ENCODE measurements at places on chromosomes 4 and X.

DNA sequence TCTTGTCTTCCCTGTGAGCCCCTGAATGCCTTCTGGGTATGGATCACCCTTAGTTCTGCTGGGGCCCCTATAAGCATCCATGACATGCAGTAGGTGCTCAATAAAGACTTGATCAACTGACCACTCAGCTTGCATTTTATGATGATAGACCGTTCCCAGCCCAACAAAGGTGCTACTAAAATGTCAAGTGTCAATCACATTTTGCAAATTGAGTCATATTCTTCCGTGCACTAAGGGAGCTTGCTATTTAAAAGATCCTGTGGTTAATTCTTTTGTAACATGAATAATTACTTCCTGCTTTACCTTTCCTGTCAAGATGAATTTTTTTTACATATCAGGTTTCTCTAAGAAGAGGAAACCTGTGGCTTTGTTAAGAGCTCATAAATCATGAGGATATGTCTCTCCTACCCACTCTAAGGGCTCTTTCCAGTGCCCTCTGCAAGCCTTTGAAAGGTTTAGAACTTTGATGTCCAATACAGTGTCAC is 47.6 kb downstream of the SH3KBP1 start:
- DNase-seq = no peak

DNA sequence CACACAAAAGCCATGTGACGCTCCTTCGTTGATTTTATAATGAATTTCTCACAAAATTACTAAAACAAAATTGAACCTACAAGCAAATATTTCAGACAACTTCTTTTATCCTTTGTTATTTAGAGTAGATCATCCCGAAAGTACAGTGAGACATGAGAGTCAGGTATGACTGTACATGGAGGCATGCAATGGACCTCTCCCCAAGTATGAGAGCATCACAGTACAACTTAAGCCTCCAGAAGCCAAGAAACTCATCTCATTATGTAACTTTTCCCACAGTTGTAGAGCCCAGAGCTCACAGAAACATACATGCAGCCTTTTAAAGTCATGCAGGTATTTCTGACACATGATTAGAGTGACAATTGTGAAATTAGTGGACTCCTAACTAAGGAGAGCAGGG is 167.7 kb downstream of the PAPSS1 start:
- DNase-seq = no peak

- DNase-seq = no peak
Measured at GRCh38 chrX:66163849-66164411, at the start of gene HEPH. Gene HEPH, plus strand, starts transcription at chrX:66164247. Its CDS starts 6,324 bp downstream, at chrX:66170571.

- peak; percentile 7 for DNase-seq
Measured at GRCh38 chrX:49627086-49627777, 28.4 kb downstream of the GAGE1 start.

- DNase-seq = no peak
Measured at GRCh38 chr4:89123451-89123851, 12.1 kb downstream of the TIGD2 start.

- DNase-seq = no peak
Measured at GRCh38 chr4:6331018-6331417, 61.4 kb downstream of the WFS1 start.

DNA sequence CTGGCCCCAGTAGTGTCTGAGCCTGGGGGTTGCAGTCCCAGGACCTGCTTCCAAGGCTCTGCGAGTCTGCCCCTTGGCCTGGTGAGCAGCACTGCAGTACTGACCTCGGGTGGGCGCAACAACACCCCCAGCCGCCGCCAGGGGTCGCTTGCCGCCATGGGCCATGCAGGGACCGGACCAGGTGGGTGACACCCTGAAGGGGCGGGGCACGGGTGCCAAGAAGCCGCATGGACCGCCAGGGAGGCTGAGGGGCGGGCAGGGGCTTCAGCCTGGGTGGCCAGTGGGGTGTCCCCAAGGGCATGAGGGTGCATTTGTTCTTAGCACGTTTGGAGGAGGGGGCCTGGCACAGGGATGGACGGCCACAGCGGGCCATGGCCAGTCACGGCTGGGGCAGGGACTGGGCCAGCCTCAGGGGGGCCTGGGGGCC is 25.0 kb downstream of the TACC3 start:
- DNase-seq = peak; percentile 80

- DNase-seq = peak; percentile 74
Measured at GRCh38 chr4:77193511-77194102, 36.6 kb downstream of the CCNG2 start.

DNA sequence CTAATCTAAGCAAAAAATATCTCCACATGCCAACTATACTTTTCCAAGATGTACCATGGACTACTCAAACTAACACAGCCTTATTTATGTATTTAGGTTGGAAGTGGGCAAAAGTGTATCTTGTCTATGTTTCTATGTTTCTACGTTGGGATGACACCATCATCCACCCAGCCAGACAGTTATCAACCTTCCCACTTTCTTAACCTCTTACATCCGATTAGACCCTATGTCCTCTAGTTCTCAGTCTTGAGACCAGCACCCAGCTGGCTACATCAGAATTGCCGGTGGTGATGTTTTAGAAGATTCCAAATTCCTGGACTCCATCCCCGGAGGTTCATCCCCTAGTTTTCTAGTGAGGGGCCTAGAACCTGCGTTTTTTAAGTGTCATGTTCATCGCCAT is 1.0 kb upstream of the AASDH start:
- no peak for DNase-seq

DNA sequence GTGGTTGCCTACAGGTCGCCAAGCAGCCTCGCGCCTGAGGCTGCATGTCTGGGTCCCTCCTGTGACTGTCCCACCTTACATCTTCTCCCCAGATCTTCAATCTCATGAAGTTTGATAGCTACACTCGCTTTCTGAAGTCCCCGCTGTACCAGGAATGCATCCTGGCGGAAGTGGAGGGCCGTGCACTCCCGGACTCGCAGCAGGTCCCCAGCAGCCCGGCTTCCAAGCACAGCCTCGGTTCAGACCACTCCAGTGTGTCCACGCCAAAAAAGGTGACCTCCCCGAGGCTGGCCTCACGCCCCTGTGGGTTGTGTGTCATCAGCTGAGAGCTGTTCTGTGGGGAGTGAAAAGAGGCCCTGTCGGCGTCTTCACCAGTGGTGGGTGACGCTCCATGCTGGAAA is 24.9 kb upstream of the HGFAC start:
- no peak for DNase-seq

DNA sequence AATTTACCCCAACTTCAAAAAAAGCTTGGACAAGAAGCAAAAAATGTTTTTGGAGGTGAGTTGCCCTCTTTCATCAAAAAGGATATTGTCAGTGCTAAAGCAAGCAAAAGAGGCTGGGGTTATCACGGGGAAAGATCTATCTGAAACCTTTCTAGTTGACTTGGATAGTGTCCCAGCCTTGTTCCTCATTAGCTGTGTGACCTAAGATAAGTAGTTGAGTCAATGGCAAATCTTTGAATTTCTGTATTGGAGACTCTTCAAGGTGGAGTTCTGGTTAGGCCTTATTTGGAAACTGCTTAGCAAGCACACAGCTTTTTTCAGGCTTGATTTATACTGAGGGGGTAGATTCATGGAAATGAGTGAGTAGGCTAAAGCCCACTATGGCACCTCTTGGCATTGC is 271.6 kb downstream of the GRIA3 start:
- DNase-seq = no peak

GRCh38 chr4:76570141-76570973 is 135.3 kb downstream of the SHROOM3 start:
- DNase-seq = no peak

- DNase-seq = no peak
Measured at GRCh38 chr4:73911746-73912145, 42.6 kb downstream of the CXCL1 start.

- no peak for DNase-seq
Measured at GRCh38 chr4:54571293-54572151, 86.2 kb upstream of the KIT start.

- DNase-seq = no peak
Measured at GRCh38 chr4:172035562-172035961, 222.4 kb downstream of the GALNTL6 start.

DNA sequence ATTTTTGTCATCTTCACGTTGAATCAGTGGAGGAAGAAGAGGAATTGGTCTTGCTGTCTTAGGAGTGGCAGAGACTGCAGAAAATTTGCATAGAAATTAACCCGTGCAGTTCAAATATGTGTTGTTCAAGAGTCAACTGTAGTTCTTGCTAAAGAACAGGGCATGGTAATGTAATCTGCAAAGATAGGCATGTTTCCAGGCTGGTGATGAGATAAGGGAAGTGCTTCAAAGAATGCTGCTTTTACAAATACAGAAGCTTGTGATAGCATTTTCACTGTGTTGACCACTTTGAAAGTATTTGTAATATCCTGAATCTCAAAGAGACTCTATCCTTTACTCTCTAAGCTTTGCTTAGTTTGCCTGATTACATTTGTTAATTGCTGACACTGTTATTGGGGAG is 60.1 kb downstream of the PRRG1 start:
- DNase-seq = no peak

DNA sequence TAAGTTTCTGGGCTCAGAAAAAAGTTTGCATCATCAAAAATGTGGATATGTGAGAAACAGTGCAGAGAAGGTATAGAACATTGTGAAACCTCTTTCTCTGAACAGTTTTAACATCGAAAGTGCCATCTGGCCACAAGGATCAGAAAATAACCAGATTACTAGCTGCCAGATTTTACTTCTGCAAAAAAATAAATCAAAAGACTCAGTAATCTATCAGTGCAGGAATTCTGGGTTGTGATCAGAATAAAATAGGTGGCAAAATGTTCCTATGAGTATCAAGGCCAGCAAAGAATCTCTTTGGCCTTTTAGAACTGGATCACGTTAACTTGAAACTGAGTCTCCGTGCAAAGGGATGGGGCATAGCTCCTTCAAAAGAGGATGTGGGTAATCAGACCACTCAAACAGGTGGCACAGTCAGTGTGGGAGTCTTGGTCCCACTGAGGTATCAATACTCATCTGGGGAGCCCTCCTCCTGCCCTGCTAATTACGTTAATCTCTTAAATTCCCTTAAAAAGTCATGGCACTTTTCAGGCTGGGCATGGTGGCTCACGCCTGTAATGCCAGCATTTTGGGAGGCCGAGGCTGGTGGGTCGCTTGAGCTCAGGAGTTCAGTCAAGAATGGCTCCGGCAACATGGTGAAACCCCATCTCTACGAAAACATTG is 26.7 kb upstream of the RBM47 start:
- no peak for DNase-seq

DNA sequence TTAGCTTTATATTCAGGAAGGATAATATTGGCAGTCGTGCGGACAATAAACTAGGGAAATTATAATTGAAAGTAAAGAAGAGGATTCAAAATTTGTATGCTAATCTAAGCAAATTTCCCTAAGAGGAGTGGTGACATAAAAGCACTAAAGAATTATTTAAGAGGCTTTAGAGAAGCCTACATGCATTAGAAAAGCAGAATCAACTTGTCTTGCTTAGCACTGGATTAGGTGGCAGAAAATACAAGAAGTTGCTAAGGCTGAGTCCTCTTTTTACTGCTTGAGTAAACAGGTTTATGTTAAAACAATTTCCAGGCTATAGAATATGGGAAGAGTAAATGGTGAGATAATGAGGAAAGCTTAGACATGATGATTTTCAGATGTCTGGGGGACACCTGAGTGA is 991.5 kb downstream of the PCDH18 start:
- DNase-seq = no peak

GRCh38 chr4:153137677-153138630 is 66.3 kb upstream of the TRIM2 start:
- no peak for DNase-seq

DNA sequence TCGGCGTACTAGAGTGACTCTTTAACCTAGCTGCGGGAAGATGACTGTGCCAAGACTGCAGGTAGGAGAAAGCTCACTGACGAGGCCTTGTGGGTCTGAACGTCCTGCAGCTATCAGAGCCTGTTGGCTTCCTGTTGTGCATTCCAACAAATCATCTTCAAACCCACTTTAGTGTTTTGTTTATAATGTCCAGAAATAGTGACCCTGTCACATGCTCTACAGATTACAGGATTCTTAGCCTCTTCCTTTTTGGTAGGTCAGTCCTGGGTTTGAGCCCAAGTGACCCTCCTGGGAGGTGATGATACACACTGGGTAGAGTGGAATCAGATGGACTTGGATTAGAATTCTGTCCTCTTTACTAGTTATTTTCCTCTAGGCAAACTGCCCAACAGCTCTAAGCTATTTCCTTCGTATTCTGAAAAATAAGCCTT is 33.2 kb downstream of the HTT start:
- DNase-seq = no peak

GRCh38 chrX:149858592-149858991 is 22.4 kb upstream of the MAGEA8 start:
- DNase-seq = peak; percentile 16

DNA sequence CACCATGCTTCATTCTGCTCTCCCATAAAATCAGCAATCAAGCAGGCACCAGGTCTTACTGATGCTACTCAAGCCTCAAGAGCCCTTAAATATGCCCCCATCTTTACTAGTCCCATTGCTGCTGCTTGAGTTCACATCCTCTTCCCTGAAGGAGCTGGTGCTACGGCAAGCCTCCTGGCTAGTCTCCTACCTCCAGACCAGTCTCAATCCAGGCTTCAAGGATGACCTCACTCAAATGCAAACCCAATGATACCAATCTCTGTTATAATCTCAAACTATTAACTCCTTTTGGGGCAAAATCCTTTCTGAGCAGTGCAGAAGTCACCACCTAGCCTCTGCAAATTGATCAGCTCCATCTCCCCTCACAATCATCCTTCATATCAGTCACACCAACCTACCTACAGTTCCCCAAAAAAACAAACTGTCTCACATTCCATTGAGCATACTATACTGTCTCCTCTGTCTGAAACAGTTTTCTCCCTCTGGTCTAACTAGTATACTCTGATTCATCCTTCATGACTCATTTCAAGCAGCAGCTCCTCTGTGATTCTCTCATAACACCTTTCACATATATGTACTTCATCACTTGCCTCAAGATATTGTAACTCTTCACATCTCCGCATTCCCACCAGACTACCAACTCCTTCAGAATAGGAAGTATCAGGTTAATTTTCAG is 30.0 kb downstream of the PAPSS1 start:
- no peak for DNase-seq

GRCh38 chr4:127307996-127308395 is 324.8 kb upstream of the INTU start:
- DNase-seq = no peak

- no peak for DNase-seq
Measured at GRCh38 chrX:109463784-109464183, 18.1 kb downstream of the GUCY2F start.

- DNase-seq = no peak
Measured at GRCh38 chr4:107497054-107497453, 223.0 kb downstream of the PAPSS1 start.

- DNase-seq = no peak
Measured at GRCh38 chrX:70168238-70169188, 8.8 kb upstream of the DGAT2L6 start.

DNA sequence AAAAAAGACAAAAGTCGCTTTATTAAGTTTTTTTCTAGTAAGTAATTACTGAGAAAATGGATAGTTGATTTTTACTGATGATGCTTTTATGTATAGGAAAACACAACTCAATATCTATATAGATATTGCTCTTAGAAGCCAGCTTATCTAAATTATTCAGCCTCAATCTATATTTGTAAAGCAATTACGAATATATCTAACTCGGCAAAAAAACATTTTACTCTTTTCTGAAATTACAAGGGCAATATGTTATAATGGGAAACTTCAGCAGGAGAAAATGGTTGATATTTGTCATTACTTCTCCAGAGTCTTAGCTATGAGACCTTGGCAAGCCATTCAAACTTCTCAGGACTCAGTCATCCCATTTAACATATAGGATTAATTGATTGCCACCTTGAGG is 228.5 kb downstream of the SLC7A11 start:
- no peak for DNase-seq

- DNase-seq = no peak
Measured at GRCh38 chrX:53990171-53990570, 54.1 kb downstream of the PHF8 start.

GRCh38 chrX:11478026-11478425 is 184.8 kb downstream of the AMELX start:
- DNase-seq = no peak

All from CD8-positive, alpha-beta memory T cell (primary cell).